ENCODE measurements at places on chromosomes 5 and 9.

GRCh38 chr9:133474215-133474614 is 4.7 kb downstream of the SLC2A6 start:
- DNase-seq = no peak
- no peaks in the 10 kb centered on the region for H3K4me1 ChIP-seq
- H3K27ac ChIP-seq = no peak overlapping the region
- H3K4me3 ChIP-seq = no peak overlapping the region
- H3K36me3 ChIP-seq = no peaks in the 10 kb centered on the region

DNA sequence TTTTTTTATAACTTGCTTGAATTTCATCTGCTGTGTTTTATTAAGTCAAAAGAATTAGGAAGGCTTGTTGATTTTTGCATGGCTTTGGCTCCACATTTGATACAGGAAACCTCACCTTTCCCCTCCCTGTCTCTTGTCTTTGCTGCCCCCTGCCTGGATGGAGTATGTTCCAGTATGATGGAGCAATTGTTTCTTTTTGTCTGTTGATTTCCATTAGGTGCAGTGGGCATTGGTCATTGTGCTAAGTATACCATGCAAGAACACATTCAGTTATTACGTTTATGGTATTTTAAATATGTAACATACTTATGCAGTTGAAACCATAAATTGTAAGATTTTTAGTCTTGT is 19.6 kb downstream of the TJP2 start:
- no peaks in the 10 kb centered on the region for H3K27me3 ChIP-seq
- H3K27ac ChIP-seq = no peak overlapping the region
- H3K4me3 ChIP-seq = no peak overlapping the region
- peaks cover 11% of the 10 kb centered on the region for H3K4me1 ChIP-seq
- no peaks in the 10 kb centered on the region for H3K36me3 ChIP-seq

DNA sequence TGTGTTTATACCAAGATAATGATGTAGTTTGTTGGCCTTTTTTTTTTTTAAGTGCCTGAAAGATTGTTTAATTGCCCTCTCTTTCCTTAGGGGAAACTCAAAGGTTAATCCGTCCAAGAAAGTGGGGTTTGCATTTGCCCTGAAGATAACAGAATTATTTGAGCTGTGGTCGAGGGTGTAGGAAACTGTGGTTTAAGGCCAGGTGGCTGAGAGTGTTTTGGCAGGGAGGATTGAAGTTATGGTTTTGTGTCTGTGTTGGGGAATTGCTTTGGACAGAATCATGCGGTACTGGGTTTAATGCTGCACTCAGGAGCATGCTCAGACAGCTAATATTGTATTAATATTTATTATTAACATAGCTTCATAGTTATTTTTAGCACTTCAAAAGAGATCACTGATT is 509.8 kb downstream of the EBF1 start:
- DNase-seq = no peak
- no peak overlapping the region for H3K27ac ChIP-seq
- H3K4me3 ChIP-seq = no peak overlapping the region
- H3K27me3 ChIP-seq = no peaks in the 10 kb centered on the region

DNA sequence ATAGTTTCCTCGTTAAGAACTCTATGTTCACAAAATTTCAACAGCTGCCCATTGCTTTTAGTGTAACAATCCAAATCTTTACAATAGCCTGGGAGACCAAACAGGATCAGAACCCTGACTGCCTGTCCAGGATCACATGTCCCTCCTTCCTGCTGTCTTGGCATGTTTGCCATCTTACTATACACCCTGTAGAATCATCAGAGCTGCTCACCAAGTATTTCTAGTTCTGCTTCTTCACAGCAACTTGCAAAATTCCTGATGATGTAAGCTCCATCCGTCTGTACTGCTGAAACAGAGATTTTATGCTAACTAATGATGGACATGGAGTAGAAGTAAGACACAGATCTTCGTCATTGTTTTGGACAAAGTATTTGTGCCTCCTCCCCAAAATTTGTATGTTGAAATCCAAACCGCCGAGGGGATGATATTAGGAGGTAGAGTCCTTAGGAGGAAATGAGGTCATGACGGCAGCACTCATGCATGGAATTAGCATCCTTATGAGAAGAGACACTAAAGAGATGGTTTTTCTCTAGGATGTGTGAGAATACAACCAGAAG is 464.9 kb upstream of the BRINP1 start:
- H3K4me1 ChIP-seq = no peaks in the 10 kb centered on the region
- DNase-seq = no peak
- no peaks in the 10 kb centered on the region for H3K27me3 ChIP-seq
- no peak overlapping the region for H3K4me3 ChIP-seq
- H3K27ac ChIP-seq = no peak overlapping the region
- no peaks in the 10 kb centered on the region for H3K36me3 ChIP-seq

- H3K4me1 ChIP-seq = peaks cover 5% of the 10 kb centered on the region
- H3K36me3 ChIP-seq = no peaks in the 10 kb centered on the region
- H3K4me3 ChIP-seq = no peak overlapping the region
Observed at GRCh38 chr5:178274781-178275537, 42.4 kb upstream of the PHYKPL start.

DNA sequence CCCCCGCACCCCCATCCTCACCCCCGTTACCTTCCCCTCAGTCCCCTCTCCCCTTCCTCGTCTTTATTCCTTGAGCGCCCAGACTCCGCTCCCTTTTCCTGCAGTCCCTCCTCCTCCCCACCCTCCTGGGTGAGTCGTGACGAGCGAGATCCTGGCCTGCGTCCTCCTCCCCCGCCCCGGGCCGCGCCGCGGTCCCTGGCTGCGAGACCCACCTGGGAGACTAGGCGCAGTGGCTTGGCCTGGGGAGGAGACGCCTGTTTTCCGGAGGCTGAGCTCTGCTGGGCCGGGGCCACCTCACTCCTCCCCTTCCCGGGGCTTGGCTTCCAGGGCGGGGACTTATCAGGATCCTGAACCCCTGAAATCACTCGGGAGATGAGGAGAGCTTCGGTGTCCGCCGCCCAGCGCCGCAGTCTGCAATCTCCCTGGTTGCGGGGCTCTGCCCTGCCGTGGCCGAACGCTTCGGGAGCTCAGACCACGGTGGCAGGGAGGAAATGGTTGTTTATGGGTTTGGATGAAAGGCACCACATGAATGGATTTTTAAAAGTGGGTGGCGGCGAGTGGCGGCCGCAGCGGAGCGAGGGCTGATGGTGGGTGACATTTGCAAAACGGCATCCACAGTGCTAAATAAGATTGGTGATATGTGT is 984 bp downstream of the STXBP1 start:
- peaks cover 8% of the 10 kb centered on the region for H3K27me3 ChIP-seq
- no peaks in the 10 kb centered on the region for H3K4me1 ChIP-seq
- H3K4me3 ChIP-seq = peak overlapping the region; percentile 43
- H3K36me3 ChIP-seq = no peaks in the 10 kb centered on the region
- peak; percentile 78 for DNase-seq
- H3K27ac ChIP-seq = peak overlapping the region; percentile 76

- no peak for DNase-seq
- peak overlapping the region; percentile 1 for H3K4me3 ChIP-seq
- H3K36me3 ChIP-seq = peaks cover 4% of the 10 kb centered on the region
- H3K4me1 ChIP-seq = peaks cover 27% of the 10 kb centered on the region
- H3K27ac ChIP-seq = peak overlapping the region; percentile 41
Observed at GRCh38 chr9:136329211-136329627, 1.9 kb downstream of the GPSM1 start.

DNA sequence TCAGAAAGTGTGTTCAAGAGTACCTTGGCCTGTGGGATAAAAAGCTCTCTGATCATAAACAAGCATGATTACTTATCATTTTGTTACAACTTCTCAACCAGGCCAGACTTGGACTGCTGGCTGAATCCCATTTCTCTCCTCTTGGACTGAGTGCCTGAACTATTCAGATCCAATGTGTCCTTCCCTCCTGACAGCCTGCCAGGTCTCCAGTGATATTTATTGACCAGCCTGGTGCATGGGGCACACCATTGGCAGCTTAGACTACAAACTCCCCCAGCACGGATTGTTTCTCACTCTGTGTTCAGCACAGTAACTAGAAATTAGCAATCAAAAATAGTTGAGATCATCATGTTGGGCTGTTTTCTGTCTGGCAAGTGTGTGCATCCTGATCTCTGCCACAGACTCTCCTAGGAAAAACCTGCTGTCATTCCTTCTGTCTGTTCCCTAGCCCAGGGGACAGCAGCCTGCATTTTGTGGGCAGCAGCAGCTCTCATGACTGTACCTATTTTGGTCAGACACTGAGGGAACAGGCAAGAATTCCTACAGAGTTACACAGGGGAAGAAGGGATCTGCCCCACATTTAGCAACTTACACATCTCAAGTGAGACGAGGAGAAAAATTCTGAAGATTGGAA is 348.1 kb downstream of the ADAMTS6 start:
- no peak for DNase-seq
- no peak overlapping the region for H3K27ac ChIP-seq
- H3K4me3 ChIP-seq = no peak overlapping the region
- no peaks in the 10 kb centered on the region for H3K27me3 ChIP-seq

- DNase-seq = no peak
- H3K27me3 ChIP-seq = no peaks in the 10 kb centered on the region
- H3K4me3 ChIP-seq = no peak overlapping the region
- H3K4me1 ChIP-seq = no peaks in the 10 kb centered on the region
Observed at GRCh38 chr5:166758151-166758550, 1533.3 kb upstream of the WWC1 start.

DNA sequence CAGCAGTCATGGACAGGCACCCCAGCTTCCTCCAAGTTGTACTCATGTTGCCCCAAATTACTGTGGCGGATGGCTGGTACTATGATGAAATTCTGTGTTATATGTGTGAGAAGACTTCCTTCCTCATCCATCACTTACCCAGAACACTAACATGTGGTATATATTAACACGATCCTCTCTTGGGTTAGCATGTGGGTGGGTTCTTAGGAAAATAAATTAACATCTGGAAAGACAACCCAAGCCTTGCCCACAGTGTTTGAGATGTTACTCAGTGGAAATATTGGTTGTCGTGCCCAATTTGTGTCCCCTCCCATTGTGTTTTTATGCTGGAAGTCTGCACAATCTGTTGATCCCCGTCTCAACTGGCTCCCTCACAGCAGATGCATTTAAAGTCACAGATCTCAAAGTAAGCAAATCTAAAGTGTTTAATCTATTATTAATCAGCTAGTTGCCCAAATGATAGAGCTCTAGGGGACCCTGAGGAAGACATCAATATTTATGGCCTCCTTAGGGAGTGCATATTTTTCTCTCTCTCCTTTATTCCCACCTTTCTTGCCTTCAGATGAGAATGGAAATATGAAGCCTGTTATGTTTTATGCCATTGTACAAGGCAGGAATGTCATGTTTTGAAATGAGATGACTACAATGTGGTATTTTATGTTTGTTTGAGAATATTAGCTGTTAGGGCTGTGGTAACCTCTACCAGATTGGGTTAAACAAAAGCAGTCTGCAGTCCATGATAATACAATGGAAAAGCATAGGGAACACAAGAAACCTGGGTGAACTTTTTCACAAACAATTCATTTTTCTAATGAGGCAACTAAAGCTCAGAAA is 93.9 kb downstream of the GRIA1 start:
- H3K27ac ChIP-seq = no peak overlapping the region
- H3K4me3 ChIP-seq = no peak overlapping the region
- H3K4me1 ChIP-seq = peaks cover 2% of the 10 kb centered on the region

GRCh38 chr5:2523180-2523579 is 228.3 kb downstream of the IRX2 start:
- H3K27me3 ChIP-seq = peaks cover 6% of the 10 kb centered on the region
- H3K27ac ChIP-seq = no peak overlapping the region
- H3K36me3 ChIP-seq = no peaks in the 10 kb centered on the region
- H3K4me3 ChIP-seq = no peak overlapping the region

- no peak overlapping the region for H3K27ac ChIP-seq
- no peaks in the 10 kb centered on the region for H3K36me3 ChIP-seq
- no peak for DNase-seq
- no peaks in the 10 kb centered on the region for H3K4me1 ChIP-seq
- no peak overlapping the region for H3K4me3 ChIP-seq
- no peaks in the 10 kb centered on the region for H3K27me3 ChIP-seq
Observed at GRCh38 chr5:78992146-78992545, 7.0 kb upstream of the ARSB start.

DNA sequence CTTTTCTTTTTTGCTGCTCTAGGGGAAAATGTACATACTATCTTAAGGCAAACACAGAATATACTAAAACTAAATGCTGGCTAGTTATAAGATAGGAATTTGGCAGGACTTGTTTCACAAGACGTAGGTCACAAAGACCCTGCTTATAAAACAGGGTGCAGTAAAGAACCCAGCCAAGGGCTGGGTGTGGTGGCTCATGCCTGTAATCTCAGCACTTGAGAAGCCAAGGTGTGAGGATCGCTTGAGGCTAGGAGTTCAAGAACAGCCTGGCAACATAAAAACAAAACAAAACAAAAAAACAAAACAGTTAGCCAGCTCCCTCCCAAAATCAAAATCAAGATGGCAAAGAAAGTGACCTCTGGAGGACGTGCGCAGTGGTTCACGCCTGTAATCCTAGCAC is 49.5 kb upstream of the DENND4C start:
- H3K27ac ChIP-seq = no peak overlapping the region
- H3K36me3 ChIP-seq = no peaks in the 10 kb centered on the region
- H3K4me3 ChIP-seq = no peak overlapping the region
- no peak for DNase-seq
- H3K4me1 ChIP-seq = peaks cover 10% of the 10 kb centered on the region
- no peaks in the 10 kb centered on the region for H3K27me3 ChIP-seq

DNA sequence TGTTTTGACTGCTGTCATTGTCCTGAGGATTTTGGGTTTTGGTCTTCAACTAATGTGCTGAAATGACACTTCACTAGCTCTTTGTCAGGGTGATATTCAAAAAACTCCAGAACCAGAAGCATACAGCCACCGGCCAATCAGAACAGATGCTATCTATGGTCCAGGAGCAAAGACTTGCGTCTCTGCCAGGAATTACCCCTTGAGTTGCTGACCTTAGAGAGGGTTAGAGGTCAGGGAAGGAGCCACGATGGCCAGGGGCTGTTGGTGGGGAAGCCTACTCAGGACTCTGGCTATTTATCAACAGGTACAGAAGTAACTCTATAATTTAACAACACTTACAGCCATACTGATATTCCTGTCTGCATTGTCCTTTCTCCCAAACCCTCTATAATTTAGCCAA is 356.8 kb downstream of the EFNA5 start:
- H3K4me3 ChIP-seq = no peak overlapping the region
- no peak for DNase-seq
- H3K36me3 ChIP-seq = no peaks in the 10 kb centered on the region
- H3K27me3 ChIP-seq = no peaks in the 10 kb centered on the region

DNA sequence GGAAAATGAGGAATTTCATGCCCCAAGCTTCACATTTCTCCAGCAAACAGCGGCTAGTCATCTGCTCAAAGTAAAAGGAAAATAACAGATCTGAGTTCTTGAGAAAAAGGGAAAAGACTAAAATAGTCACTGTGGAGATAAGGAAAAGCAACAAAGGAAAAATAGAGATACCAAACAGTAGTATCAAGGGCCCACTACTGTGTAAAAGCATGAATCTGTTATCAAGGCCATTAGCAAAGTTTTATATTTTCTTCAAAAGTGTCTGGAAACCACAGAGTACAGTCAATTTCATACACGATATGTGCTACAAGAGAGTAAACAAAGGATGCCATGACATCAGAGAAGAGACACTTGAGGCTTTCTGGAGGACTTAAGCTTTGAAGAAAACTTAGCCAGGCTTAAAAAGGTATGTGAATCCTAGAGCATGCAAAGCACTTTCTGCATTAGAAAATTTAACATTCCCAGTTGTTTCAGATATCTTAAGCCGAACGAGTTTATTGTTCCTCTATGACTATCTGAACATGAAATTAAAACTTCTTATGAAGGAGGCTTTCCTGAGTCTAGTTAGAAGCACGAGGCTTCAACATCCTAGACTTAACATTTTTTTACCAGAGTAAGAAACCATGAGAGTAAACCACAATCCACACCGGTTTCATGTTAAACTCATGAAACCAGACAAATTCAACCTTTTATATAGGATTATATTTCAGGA is 1.2 kb downstream of the TTC33 start:
- H3K27me3 ChIP-seq = no peaks in the 10 kb centered on the region
- no peak overlapping the region for H3K4me3 ChIP-seq
- DNase-seq = peak; percentile 89
- H3K27ac ChIP-seq = peak overlapping the region; percentile 10
- peaks cover 1% of the 10 kb centered on the region for H3K36me3 ChIP-seq

All from lung (tissue), 17 donors.